Inflammatory macrophage (primary cell): ENCODE measurements at places on chromosomes 1 and 21.

DNA sequence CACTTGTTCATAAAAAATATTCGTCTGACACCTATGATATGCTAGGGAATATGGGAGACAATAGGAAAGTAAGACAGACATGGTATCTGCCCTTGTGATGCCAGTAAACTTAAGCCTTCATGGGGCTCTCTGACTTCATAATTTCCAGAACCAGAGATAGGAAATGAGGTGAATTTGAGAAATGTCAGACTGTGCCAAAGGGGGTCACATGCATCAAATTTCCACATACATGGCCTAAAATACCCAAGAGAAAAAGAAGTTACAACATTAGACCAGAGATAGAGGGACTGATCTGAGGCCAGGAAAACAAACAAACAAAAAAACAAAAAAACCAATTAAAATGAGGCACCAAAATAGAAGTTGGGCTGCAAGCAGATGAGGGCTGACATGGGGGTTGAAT is 75.7 kb downstream of the DISC1 start:
- DNase-seq: peak; percentile 34

DNA sequence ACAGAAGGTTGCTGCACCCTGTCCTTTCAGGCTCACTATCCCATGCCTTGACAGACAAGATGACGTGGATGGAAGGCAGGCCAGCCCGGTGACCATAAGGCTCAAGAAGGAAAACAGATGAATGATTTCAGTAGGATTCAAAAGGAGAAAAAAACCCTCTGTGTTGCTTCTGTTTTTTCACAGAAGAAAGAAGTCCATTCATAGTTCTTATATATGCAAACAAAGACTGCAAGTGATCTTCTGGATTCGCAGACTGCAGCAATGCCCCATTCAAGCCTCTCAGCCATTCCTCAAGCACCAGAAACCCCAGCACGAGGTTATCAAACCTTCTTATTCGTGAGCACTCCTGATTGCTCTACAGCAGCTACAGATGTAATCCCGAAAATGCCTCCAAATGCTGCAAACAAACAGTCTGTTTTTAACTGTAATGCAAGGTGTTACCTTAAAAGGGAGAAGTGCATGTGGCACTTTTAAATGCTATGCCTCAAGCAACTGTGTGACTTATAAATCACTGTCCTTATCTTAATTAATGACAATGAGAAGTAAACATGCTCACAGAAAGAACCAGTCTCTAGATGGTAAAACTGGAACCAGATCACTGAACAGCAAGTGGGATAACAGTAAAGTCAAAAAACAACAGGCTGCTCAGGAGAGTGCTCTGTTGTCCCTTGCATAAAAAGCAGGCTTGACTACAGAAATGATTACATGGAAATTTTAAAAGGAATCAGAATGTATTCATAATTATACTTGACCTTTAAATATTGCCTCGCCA is 173.9 kb downstream of the HHIPL2 start:
- no peak for DNase-seq

DNA sequence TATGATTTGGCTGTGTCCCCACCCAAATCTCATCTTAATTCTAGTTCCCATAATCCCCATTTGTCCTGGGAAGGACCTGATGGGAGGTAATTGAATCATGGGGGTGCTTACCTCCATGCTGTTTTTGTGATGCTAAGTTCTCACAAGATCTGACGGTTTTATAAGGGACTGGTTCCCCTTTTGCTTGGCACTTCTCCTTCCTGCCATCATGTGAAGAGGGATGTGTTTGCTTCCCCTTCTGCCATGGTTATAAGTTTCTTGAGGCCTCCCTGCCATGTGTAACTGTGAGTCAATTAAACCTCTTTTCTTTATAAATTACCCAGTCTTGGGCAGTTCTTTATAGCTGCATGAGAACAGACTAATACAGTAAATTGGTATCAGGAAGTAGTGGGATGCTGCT is 114.1 kb downstream of the ZNF648 start:
- no peak for DNase-seq

DNA sequence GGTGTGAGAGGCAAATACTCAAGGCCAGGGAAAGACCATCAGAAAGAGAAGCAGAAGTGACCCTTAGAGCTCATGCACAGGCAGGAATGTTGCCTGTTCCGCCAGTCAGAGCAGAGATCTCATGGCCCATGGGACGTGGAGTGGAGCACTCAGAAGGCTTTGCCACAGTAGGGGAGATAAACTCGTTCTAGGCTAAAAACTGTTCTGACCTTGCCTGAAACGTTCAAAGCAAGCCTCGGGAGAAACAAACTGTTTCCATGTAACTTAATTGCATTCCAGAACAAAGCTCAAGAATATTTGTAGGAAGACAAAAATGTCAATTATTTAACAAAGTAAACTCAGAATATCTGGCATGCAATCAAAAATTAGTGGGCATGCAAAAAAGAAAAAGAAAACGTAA is 20.7 kb upstream of the SLC19A1 start:
- DNase-seq: no peak

DNA sequence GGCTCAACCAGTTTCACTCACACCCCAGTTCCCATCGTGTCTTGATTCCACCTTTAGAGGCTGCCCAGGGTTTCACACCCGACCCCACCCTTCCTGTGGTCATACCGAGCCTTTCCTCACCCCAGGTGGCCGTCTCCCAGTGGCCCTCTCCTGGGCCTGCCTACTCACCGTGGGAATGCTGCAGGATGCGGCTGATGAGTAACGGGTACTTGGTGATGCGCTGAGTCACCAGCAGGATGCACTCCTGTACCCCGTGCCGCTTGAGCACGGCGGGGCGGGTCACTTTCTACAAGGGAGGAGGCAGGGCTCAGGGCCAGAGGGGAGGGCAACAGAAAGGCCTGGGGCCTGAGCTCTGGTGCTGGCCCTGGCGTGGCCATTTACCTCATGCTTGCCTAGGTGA is 16.4 kb downstream of the ARHGEF2 start:
- DNase-seq: peak; percentile 59

DNA sequence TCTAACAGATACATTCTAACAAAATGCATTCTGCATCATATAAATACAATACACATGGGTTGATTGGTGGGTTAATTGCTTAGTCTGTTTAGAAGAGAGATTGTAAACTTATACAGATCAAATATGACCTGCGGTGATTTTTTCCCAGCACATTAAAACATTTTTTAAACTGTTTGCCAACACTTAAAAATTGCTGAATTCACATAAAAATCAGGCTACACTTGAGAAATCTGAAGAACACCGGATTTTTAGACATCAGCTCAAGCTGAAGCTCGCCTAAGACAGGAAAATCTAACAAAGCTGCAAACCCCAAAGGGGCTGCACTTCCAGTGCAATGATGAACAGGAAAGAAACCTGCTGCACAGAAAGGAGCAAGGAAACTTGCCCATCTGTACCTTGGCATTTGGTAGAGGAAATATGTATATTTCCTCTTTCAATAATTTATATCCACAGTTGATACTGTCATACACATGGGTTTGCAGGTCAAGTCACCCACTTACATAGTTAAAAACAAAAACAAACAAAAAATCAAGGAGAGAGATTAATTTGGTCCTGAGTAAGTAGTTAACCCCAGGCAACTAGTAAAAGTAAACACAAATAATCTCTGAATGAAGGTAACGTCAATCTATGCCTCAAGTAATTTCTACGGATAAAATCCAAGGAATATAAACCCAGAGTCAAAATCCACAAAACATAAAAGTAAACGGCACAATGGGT is 30.4 kb upstream of the JAK1 start:
- DNase-seq: no peak

DNA sequence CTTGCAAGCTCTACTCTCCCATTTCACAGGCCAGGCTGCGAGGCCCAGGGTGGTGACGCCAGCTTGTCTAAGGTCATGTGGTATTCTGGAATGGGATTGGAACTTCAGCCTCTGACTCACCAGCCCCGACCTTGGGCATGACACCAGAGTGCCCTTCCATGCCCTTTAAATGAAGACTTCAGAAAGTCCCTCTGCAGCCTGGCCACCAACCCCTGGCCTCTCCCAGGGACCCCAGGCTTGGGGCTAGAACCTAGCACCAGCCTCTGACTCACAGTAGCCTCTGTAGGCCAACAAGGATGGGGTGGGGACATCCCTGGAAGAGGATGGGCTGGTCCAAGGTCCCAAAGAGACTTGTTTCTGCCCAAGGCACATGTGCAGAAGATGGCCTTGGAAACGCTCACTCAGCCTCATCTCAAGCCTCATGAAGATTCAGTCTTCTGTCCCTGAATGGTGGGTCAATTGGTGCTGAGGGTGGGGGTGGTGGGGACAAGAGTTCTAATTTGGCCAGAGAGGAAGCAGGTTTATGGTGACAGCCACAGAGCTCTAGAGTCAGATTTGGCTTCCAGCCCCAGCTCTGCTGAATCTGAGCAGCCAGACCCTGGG is 36.1 kb upstream of the RUNX3 start:
- DNase-seq: no peak

DNA sequence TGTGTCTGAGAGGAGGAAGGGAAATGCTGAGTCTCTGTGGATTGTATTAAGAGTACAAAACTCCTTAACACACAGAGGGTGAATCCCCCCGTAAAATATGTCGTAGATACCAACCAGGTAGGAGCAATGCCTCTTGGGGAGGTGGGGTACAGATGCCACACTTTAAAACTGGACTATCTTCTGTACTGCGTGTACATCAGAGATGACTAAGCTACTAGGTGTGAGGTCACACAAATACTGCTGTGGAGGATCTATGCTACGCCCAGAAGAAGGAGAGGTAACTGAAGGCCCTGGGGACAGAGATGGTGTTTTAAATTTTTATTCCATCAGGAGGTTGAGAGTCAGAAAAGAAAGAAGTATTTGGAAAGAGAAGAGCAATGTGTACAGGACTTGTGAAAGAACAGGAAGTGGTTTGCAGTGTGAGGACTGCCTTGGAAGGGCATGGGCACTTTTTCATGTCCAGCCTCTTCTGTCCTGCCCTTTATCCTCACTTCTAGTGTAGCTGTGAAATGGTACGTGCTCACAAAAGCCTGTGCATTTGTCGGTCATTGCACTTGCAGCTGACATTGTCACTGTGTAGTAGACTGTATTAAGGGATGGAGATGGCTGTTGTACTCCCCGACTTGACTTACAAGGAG is 287.8 kb upstream of the CHRM3 start:
- peak; percentile 33 for DNase-seq

DNA sequence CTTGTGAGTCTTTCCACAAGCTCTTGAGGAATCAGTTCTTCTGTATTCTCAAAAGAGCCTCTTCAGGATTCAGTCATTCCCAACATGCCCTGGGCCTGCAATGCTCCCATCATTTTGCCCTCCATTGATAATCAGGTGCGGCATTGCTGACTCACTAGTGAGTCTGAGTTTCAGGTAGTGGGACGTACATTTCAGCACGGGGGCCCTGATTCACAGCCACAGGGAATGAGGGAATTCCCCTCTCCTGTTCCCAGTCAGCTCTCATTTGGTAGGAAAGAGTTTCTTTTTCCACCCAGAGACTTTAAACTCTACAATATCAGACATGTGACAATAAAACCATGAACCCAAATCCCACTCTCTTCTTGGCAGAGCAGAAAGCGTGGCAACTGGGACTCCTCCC is 3.7 kb upstream of the IRF6 start:
- DNase-seq: no peak

GRCh38 chr21:35989138-35989735 is 71.1 kb downstream of the SETD4 start:
- no peak for DNase-seq

DNA sequence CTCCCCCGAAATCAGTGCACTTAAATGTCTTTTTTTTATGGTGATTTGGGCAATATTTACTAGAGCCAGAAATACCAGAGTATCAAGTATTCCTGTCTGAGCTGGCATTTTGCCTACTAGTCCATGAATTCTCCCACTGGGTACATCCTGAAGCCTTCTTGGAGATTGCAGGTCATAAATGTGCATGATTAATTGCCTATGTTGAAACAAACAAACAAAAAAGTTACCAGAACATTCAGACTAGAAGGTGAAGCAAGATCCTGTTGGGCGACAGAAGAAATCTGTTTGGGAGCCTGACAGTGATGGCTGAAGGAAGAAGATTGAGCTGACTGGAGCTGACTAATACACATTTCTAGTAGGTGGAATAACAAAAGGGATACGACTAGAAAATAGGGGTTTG is 127.4 kb upstream of the NRIP1 start:
- DNase-seq: peak; percentile 51

DNA sequence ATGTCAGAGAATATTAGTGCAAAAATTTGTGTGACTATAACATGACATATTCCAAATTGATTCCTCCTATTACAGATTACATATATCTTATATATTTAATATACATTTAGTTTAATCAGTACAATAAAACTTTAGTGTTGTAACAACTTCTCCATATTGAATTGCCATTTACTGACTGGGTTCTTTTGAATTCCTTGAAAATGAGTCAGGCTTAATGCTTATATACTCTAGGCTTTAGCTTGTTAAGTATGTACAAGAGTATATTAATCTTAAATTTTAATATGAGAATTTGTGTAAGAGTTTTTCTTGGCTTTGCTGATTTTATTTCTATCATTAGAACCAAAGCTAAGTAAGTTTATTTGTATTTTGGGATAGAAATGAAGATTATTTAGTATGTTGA is 40.3 kb downstream of the XPR1 start:
- DNase-seq: no peak

- DNase-seq: no peak
Observed at GRCh38 chr1:3625151-3625907, 514 bp downstream of the TPRG1L start.

GRCh38 chr1:41547781-41548560 is 63.5 kb upstream of the EDN2 start:
- no peak for DNase-seq

- no peak for DNase-seq
Observed at GRCh38 chr1:89771991-89772560, 48.8 kb upstream of the LRRC8D start.

GRCh38 chr1:184696403-184696802 is 58.3 kb downstream of the EDEM3 start:
- DNase-seq: no peak

- peak; percentile 34 for DNase-seq
Observed at GRCh38 chr1:41361495-41362356, 492 bp downstream of the FOXO6 start.

GRCh38 chr1:30373471-30374399 is 349.6 kb downstream of the MATN1 start:
- DNase-seq: no peak

GRCh38 chr21:42107177-42107880 is 36.2 kb downstream of the UMODL1 start:
- no peak for DNase-seq

DNA sequence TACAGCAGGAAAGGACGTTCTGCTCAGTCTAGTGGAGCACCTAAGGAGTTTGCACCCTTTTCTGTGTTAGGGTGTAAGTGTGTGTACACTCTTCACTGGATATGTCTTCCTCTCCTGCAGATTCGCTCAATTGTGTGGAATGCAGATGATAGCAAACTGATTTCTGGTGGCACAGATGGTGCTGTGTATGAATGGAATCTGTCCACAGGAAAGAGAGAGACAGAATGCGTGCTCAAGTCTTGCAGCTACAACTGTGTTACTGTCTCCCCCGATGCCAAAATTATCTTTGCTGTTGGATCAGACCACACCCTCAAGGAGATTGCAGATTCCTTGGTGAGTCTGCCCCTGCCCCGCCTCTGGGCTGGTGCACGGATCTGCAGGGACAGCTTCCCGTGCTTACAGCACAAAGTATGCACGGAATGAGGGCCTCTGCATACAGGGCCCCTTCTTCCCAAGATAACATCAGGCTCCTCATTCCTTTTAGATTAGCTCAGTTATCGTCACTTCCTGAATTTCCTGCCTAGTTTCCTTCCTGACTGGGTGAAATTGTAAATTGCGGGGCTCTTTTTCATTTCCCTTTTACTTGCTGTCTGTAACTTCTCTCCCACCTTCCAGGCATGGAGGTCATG is 34.6 kb downstream of the CFAP57 start:
- no peak for DNase-seq
